ENCODE measurements at places on chromosomes 12 and 14.
A peak's percentile ranks its signal among the peaks of the same experiment; 100 is the strongest.

GRCh38 chr12:95637471-95638155, 86.3 kb upstream of the USP44 start:
- DNase-seq, result no peak

DNA sequence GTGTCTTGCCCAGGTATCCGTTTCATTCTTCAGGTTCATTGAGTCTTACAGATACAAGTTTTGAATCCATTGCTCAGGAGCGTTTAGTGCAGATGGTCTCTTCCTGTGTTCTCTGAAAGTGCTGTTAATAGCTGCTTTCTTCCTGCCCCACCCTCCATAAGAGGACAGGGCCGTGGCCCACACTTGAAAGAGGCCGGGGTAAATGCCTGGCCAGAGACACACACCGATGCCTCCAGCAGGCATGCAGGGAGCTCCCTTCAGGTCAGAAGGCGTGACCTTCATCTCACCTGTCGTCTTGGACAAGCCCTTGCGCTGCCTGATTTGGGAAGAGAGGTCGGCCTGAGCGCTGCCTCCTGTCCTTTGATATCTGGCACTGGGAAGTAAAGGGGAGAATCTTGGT, 11.6 kb downstream of the PRKAB1 start:
- DNase-seq, result no peak

GRCh38 chr12:120999191-121000120, 16.8 kb downstream of the C12orf43 start:
- DNase-seq, result no peak

- no peak for DNase-seq
Measured at GRCh38 chr14:51967521-51967920, 21.8 kb upstream of the RTRAF start.

- DNase-seq, result no peak
Measured at GRCh38 chr14:27916326-27916725, 850.3 kb upstream of the FOXG1 start.

GRCh38 chr14:103395244-103395643, 10.0 kb downstream of the MARK3 start:
- DNase-seq, result peak; percentile 53

- no peak for DNase-seq
Measured at GRCh38 chr14:90603336-90603735, 206.5 kb downstream of the CALM1 start.

DNA sequence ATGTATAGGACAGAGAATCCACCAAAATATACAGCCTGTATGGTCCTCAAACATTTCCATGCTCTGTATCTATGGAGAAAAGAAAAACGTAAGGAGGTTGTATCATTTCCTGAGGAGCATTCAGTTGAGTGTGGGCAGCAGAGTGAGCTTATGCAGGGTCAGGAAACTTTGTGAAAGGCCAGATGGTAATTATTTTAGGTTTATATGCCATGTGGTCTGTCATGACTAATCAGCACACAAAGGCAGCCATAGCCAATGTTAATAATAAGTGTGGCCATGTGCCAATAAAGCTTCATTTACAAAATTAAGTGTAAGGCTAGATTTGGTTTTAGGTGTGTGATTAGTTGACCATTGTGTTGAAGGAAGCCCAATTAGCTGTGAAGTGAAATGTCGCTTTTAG, 33.2 kb upstream of the A2M start:
- no peak for DNase-seq

DNA sequence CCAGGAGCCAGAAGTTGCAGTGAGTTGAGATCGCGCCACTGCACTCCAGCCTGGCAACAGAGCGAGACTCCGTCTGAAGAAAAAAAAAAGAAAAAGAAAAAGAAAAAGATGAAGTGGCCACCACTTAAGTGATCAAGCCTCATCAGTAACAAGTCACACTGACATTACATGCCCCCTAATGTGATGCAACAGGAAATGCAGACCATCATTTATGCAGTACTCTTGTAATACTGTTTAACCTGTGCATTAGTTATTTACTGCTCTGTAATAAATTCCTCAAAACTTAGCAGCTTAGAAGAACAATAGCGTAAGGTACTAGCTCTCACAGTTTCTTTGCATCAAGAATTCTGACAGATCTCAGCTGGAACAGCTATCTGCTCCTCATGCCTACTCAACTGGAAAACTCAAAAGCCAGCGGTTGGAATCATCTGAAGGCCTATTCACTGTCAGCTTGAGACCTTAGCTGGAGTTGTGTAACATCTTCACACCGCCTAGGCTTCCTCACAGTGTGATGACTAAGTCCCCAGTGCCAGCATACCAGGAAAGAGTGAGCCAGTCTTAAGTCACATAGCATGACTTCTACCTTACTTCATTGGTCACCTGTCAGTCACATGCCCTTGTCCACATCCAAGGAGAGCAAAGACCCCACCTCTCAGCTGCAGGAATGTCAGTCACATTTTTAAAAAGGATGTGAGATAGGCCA, 31.5 kb downstream of the EPS8 start:
- DNase-seq, result no peak

DNA sequence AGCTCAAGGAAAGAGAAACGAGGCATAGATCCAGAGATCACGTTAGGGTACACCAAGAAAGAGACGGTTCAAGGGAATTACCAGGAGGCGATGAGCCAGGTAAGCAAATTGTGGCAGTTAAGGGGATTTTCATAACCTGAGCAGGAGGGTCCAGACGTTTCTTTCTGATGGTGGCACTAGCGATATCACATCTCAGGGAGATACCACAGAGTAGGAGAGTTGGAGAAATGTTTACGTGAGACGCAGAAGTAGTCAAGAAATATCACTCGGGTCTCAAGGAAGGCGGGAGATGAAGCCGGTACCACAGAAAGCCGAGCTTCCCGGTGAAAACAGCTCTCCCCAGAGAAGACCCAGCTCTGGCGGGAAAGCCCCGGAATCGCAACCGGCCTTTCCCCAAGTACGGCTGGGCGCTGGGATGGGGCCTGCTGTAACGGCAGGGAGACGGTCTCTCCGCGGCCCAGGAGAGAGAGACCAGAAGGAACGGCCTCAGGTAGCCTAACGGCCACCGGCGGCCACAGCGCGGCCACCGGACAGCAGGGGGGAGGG, 485 bp downstream of the SENP1 start:
- peak; percentile 36 for DNase-seq

- no peak for DNase-seq
Measured at GRCh38 chr12:73221836-73222235, 949.7 kb downstream of the TRHDE start.

DNA sequence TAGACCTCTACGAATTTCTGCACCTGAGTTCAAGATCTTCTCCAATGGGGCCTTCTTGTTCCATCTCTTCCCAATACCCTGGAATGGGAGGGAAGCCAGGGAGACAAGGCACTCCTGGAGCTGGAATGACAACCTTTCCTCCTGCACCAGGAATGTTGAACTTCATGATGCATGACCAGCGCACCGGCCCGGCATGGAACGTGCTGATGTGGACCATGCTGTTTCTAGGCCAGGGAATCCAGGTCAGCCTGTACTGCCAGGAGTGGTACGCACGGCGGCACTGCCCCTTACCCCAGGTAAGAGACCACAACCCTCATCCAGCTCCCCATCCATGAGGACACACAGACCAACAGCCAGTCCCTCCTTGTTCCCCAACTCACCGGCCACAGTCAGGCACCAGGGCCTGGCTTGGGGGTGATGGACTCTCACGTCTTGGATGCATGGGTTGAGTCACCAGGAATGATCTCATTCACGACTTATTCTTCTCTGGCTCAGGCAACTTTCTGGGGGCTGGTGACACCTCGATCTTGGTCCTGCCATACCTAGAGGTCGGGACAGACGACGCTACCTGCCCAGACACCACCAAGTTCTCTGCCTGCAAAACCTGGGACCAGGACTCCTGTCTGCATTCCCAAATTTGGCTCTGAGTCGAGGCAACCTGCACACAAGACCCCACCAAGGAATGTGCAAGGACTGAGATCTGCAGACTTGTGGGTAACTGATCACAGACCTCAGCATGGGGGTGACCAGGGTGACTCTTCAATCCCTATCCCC, 20.5 kb downstream of the SOAT2 start:
- DNase-seq, result no peak

DNA sequence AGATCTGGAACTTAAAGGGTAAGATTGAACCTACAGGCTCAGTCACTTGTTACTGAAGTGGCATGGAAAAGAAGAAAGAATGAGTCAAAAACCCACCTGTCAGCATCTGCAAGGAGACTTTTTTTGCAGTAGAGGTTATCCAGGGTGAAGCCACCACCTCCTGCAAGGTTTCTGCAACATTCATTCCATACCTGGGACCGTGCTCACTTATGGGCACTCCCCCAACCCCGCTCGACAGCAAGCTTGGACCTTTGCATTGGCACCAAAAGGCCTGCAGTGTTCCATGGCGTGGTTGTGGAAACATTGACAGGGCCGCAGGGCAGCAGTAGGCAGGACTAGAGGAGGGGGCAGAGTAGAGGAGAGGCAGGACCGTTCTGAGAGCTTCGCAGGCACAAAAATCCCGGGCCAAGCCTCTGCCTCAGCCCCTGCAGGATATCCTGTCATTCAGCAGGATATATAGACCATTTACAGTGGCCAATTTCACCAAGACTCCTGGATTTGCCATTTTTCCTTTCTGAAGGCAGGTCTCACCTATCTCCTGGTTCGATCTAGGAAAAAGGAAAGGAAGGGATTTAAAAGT, at the start of gene STAB2:
Gene STAB2 (plus strand): TSS at position 483 of the 580 bp plus-strand sequence. CDS start 204 bp downstream, outside the sequence.
- no peak for DNase-seq

DNA sequence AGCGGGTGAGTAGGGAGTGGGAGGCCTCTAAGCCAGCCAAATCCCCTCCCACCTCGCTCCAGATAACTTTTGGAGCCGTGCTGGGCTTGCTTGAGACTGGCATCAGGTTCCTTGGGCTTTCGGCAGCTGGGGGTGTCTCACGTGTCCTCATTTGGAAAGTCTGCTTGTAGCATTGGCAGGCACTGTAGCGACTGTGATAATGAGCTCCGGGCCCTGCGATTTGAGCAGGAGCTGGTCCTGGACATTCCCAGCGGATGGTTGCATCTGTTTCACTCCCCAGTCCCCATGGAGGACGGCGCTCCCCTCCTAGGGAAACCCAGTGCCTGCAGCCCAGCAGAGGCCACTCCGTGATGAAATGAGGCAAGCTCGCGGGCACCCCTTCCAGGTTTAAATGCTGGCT, 49.4 kb downstream of the DGLUCY start:
- DNase-seq, result no peak

GRCh38 chr14:103220982-103221641, 97.9 kb downstream of the TNFAIP2 start:
- DNase-seq, result no peak

GRCh38 chr12:3014641-3015040, 55.4 kb downstream of the TEAD4 start:
- no peak for DNase-seq

DNA sequence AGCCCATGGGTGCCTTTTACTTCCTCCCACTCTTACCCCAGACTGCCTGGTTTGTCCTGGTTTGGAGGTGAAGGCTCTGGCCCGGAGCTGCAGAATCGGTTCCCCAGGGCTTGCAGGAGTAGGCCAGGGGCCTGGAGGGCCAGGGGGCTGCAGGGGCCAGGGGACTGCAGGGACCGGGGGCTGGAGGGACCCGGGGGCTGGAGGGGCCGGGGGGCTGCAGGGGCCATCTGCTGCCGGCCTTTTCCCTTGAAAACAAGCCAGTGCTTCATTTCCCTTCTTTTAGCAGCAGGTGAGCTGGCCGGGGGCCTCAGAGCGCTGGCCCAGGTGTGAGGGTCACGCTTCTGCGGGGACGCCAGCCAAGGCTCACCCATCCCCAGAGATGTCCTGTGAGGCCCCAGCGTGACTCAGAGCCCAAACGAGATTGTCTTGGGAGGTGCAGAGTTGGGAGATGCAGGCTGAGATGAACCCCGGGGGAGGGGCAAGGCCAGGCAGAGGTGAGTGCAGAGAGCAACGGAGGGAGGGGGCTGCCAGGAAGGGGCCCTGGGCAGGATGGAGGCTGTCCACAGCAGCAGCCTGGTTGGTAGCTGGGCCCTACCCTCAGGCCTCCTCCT, 154.9 kb downstream of the KIF26A start:
- DNase-seq, result no peak

GRCh38 chr14:88129306-88130056, 124.5 kb downstream of the GPR65 start:
- DNase-seq, result no peak

- DNase-seq, result peak; percentile 46
Measured at GRCh38 chr12:31518680-31519227, 72.2 kb downstream of the DENND5B start.

- DNase-seq, result peak; percentile 67
Measured at GRCh38 chr12:10205220-10205807, 7.4 kb upstream of the GABARAPL1 start.

DNA sequence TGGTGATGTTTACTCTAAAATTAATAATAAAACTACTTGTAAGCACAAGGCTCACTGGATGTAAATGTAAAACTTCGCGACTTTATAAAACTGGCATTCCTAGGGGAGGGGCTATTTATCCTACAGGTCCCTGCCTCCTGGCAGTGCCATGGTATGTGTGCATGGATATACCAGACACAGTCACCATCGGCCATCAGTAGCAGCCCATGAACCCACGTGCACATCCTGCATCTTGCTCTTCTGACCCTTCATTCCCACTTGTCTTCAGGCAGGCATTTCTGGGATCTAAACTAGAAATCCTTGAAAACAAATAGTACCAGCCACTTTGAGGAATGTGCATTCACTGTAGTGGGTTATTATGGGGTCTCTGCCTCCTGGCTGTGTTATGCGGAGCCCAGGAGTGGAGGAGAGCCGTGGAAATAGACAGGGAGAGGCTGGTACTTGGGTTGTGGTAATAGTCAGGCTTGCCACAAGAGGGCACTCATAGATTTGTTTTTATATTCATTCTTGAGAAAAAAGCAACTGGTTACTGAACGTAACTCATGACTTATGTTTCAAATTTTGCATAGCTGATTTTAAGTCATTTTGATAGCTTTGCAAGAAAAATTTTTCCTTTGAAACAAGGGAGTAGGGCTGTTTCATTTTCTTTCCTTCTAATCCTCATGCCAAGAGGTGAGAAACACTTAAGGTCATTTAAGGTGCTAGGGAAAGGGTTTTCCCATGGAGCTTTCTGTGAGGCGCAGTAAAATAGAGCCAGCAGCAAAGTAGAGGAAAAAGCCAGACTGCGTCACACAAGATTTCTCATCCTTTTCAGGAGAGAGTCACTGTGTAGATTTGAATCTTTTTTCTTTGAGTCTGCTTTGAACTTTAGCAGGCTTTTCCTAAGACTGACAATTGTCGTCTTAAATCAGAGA, 17.4 kb upstream of the GALNT16 start:
- peak; percentile 73 for DNase-seq

DNA sequence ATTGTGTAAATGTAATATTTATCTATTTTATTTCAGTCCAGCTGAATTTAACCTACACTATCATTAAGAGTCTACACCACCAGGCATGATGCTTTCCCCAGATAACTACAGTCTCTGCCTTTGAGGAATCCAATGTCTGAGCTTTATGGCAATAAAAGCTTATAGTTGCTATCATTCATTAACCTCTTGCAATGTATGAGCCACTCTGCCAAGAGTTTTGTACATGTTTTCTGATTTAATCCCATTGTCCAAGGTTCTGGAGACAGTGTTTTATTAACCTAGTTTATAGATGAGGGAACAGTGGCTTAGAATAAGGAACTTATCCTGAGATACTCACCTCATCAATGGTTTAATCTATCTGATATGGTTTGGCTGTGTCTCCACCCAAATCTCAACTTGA, 17.1 kb upstream of the KITLG start:
- no peak for DNase-seq

GRCh38 chr12:81261508-81262207, 183.8 kb downstream of the ACSS3 start:
- DNase-seq, result no peak
